AG08396 (cell line): ENCODE measurements at places on chromosomes 16 and 17.

- no peak for DNase-seq
These were observed 3.1 kb downstream of the CTC1 start for GRCh38 chr17:8244768-8245167.

DNA sequence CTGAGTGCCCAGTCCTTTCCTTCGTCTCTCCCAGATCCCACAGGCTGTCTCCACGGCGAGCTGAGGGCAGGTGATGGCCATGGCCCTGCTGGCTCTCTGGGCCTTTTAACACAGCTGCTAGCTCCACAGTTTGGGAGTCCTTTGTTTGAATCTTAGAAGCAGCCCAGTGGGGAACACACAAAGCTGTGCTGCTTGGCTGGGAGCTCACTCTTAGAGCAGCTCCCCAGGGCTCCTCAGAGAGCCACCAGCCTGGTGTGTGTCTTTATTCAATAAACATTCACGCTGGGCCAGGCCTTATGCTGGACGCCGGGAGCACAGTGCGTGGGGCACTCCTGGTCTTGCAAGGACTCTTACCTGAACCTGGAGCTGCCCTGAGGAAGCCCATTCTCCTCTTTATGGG lies 29.7 kb downstream of the WNT3 start:
- no peak for DNase-seq

DNA sequence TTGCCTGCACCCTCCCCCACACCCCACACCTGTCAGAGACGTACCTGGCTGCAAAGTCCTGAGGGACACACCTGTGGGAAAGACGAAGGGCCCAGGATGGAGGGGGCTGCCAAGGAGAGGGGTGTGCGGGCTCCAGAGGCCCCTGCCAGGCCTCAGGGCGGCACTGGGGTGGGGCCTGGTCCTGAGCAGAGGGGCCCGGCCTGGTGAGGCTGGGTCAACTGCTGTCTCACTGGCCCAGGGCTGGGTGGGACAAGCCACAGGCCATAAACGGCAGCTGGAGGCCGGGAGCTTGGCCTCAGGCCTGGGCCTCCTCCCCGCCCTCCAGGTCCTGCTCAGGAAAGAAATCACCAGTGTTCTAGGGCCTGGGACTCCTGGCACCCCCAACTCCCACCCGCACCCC lies 510 bp downstream of the TPSG1 start:
- DNase-seq = no peak

DNA sequence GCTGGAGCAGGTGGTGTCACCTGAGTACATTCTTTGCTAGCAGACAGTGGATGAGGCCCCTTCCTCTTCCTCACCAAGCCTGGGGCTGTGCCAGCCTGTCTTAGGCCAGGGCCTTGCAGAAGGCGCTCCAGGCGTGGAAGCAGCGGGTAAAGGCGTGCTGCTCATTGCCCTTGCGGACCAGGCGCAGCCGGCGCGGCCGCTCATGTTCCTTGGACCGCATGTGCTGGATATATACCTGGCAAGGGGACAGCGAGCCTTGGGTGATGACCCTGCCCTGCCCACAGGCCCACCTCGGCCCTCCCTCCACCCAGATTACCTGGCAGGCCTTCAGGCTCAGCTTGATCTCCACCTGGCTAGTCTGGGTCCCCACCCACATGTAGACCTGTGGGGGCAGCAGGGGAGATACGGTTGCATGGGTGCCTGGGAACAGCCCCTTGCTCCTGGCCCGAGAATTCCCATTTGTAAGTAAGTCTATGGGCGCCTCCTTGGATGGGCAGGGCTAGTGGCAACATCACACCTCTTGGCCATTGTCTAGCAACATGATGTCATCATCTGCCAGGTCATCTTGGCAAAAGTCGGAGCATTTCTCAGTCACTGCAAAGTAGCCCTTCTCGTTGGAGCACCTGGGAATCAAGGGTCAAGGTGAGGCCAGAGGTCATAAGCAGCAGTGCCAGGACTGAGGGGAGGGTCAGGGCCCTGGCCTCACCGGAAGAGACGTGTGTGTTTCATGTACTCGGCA lies 13.3 kb downstream of the FLII start:
- no peak for DNase-seq

DNA sequence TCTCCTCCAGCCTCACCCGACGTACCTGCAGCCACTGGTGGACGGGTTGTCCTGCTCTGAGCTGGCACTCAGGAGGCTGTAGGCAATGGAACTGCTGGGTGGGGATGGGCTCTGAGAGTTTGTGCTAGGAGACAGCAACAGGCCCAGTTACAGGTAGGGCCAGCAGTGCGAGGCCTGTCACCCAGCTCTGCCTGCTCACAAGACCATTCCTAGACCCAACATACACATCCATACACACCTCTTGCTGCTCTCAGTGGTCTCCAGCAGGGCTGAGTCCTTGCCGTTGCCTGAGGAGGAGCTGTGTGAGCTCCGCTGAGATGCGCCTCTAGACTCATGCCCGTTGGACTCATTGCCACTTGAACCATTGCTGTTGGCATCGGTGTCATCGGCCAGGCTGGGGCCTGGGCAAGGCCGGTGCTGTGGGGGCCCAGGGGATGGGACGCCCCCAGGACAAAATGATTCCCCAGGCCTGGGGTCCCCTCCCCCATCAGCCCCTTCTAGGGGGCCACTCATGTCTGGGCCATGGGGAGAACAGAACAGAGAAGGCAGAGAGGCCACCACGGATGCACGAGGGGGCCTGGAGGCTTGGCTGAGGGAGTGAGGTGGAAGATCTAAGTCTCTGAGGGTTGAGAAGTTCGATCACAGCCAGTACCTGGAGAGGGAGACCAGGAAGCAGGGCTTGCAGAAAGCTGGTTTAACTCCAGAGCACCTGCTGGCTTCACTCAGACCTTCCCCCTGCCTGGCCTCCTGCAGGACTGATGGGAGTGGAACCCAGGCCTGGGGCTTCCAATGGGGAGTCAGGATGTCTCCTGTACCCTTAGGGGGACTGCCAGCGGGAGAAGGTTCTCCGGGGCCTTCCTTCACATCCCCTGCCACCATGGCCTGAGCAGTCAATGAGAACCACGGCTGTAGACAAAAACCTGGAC lies 1.7 kb downstream of the PER1 start:
- no peak for DNase-seq

DNA sequence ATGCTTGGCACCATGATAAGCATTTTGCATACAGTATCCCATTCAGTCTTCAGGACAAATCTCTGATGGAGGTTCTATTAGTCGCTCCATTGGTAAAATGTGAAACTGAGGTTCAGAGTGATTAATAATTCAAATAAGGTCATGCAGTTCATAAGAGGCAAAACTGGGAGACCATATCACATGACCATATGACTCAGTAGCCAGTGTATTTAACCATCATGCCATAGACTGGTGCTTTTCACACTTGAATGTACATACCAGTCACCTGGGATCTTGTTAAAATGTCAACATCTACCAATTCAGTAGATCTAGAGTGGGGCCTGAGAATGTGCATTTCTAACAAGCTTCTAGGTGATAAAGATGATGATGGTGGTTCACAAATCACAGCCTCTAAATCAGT lies 4.3 kb downstream of the ACSM3 start:
- no peak for DNase-seq

- no peak for DNase-seq
These were observed 101.4 kb upstream of the HSBP1 start for GRCh38 chr16:83706394-83706793.

GRCh38 chr16:24491731-24492130 lies 47.6 kb upstream of the RBBP6 start:
- DNase-seq = no peak

- no peak for DNase-seq
These were observed 2.1 kb upstream of the BAIAP2 start for GRCh38 chr17:81032641-81033480.

- DNase-seq = no peak
These were observed 434.7 kb downstream of the KIF2B start for GRCh38 chr17:54257440-54257839.
